ENCODE measurements at places on chromosomes 2 and 18.

DNA sequence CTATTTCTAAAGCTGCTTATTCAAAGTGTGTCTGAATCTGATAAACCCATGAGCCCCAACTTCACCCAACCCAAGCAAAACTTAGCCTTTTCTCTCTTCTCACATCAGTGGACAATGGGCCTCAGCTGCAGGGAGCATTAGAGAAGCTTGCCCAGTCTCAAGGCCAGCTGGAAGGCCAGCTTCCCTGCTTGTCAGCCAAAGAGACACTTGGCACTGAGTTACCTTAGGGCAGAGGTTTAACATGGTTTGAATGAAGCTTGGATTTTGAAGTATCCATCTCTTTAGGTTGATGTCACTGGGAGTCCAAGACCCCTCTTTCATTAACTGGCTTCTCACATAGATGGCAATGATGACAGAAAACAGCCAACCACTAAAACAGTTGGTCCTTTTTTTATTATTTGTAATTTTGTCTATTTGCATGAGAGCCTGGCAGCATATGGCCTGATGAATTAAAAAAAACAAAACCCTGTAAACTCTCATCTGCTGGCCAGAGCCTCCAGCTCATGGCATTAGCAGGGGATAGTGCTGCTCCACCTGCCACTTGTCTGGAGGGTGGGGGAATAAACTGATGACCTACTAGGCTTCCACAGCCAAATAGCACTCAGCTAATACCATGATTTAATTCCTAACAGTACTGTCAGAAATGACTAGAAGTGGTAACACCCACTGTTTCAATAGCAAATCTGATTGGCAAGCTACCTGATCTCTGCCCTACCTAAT lies 137.0 kb downstream of the UBE2E3 start:
- no peak for DNase-seq

- no peak for DNase-seq
These were observed 624.8 kb upstream of the RAB6C start for GRCh38 chr2:129354631-129355030.

DNA sequence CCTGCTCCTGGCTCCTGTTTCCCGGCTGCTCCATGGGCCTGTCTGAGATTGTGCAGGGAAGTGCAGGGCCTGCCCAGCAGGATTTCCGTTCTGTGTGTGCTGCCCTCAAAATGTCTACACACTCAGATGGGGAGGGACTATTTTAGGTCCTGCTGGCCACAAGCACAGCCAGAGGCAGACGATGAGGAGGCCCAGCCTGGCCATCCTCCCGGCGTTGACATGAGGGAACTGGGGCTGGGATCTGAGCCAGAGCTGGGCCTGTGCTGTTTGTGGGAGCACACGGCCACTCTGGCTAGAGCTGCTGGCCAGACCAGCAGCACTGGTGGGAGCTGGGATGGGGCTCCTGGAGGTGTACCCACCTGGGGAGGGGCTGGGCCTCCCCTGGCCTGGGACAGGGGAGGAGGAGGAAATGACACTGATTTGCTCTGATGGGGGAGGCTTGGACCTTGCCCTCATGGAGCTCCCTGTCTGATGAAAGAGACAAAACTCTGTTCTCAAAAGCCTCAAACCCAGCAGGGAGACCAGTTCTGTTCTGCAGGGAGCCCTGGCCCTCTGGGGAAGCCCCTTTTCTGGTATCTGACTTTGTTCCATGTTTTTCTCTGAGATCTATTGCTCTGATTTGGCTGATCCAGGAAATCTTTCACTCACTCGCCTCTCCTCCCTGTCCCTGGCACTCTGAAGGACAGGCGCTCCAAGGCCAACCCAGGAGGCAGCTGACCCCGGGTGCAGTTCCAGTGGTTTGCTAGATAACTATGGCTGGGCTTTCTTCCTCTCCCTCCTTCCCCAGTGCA lies 161.8 kb downstream of the DYSF start:
- DNase-seq, result peak; percentile 35

- no peak for DNase-seq
These were observed 14.4 kb upstream of the RPE start for GRCh38 chr2:209988010-209988409.

DNA sequence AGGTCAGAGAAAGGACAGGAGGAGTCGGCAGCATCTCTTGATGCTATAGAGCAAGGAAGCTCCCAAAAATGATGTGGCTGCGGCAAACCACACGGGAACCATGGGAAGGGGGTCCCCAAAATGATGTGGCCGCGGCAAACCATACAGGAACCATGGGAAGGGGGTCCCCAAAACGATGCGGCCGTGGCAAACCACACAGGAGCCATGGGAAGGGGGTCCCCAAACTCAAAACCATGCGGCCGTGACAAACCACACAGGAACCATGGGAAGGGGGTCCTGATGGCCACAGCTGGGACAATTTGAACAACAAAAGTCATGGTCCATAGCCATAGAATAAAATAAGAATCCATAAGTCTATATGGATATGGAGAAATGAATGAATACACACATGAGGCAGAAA lies 58.4 kb upstream of the GLI2 start:
- DNase-seq, result no peak

DNA sequence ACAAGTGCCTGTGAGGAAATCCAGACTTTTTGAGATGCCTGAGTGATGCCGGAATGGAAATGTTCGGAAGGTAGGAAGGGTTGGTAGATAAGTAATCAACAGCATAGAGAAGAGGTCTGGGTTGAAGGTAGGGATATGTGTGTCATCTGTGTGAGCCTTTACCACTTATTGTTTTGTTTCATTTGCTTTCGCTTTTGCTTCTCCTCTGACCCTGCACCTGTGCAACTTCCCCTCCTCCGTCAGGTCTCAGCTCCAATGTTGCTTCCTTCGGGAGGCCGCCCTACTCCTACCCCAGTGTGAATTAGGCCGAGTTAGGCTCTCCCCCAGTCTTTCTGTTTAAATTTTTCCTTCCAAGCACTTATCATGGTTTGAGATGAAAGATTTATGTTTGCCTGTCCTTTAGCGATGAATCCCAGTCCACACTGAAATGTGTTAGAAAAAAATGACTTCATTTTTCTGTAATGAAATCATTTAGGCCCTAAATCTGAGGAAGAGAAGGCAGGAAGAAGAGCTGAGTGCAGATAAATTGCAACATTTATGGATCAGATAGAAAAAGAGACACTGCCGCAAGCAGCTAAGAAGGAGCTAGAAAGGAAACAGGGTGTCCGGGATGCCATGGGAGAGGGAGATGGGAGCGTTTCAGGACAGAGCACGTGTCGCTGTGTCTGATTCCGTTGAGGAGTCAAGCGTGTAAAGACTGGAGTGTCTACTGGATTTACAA lies 139.6 kb upstream of the PELI1 start:
- DNase-seq, result no peak

DNA sequence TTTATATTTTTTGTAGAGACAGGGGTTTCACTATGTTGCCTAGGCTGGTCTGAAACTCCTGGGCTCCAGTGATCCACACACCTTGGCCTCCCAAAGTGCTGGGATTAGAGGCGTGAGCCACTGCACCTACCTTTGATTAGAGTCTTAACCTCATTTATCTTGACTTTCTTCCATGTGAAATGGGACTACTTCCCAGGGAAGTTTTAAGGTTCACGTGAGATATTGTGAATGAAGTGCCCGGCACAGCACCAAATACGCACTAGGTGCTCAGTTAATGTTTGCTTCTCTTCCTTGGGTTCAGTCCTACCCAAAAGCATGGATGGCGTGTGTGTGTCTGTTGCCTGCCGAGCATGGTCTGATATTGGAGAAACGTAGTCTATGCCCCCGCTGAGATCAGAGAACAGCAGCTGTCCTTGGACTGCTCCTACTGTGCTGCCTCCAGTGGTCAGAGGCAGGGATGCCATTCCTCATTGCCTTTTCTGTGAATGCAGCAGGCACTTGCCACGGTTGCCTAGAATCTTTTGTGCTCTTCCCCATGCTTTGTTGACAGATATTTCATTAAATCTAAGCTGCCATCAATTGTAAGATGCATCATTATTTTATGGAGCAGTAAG lies 12.3 kb upstream of the TFCP2L1 start:
- DNase-seq, result peak; percentile 60

- no peak for DNase-seq
These were observed 135.4 kb downstream of the PTH2R start for GRCh38 chr2:208541989-208542464.

GRCh38 chr2:214377286-214377624 lies 33.6 kb upstream of the VWC2L start:
- peak; percentile 72 for DNase-seq

GRCh38 chr2:241010531-241011295 lies 12.3 kb downstream of the SNED1 start:
- DNase-seq, result no peak

DNA sequence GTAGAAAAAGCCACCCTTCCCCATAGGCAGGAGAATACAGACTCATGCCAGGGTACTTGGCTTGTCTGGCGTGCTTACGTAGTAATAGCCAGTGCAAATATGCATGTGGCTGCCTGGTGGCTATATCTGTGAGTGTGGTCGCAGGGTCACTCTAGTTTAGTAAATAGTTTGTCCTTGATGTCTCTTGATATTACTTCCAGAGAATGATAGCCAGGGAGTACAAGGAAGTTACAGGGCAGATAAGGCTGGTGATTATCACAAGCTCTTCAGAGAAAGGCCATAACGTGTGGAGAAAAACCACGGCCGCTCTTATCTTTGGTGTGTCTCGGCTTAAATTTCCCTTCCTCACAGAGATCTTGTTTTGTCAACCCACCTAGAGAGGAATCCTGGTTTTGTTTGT lies 54.3 kb upstream of the SLC39A10 start:
- no peak for DNase-seq

- DNase-seq, result no peak
These were observed 133.4 kb downstream of the PLCL1 start for GRCh38 chr2:197937814-197938213.

- no peak for DNase-seq
These were observed 41.9 kb upstream of the AAK1 start for GRCh38 chr2:69685321-69686048.

DNA sequence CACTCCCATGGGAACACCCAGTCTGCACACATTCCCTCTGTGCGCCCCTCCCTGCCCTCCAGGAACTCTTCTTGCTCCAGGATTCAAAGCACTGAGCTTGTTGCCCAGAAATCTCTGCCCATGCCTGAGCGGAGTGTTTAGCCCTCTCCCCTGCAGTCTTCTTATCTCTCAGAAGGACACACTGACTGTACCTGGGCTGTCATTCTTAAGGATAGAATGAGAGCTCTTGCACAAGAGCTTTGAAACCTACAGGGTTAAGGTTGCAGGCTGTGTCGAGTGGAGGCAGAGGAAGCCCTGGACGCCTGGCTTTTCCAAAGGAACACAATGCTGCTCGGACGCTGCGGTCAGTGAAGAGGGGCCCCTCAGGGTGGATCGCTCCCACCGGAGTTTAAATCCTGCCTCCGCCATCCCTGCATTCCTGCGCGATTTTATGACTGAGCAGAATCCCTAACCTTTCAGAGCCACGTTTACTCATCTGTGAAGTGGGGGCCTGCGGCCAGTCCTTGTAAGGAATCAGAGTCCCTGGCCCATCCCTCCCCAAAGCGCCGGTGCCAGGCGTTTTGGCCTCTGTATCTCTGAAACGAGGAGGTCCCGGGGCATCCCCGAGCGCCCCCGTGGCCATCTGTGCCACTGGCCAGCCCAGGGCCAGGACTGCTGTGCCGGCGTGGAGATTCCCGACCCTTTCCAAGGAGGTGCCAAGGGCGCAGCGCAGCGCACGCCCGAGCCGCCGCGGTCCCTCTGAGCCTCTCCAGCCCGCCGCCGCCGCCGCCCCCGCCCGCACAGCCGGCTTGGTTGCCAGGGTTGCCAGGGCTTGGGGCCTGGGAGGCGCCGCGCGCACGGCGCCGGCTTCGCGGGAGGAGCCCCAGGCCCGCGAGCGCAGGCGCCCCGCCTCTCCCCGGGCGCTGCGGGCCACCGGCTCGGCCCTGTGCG lies 58.9 kb downstream of the FAM168B start:
- DNase-seq, result no peak

- no peak for DNase-seq
These were observed 1.6 kb downstream of the TNP1 start for GRCh38 chr2:216858312-216858711.

DNA sequence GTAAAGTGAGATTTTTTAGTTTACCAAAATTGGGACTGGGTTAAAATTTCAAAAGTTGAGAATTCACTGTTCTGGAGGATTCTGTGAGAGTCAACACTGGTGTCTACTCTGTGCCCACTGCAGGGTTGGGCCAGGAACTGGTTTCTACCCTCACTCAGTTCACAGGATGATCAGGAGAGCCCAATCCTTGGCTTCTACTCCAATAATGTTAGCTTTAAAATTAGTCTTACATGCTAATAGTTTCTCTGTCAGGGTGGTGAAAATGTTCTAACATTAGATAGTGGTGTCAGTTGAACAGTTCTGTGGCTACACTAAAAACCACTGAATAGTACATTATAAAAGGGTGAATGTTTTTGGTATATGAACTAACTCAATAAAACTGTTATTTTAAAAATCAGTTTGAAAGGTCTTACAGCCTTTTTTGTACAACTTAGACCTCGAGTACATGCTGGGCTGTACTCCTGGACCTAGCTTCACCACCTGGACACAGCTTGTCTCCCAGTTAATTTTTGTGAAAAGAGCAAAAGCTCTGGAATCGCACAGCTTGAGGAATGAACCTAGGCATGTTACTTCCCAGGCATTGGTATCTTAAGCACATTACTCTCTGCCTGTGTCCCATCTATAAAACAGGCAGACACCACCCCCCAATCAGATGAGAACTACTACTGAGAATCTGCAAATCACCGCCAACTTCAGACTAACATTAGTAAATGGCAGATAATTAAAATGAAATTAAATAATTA lies 44.4 kb downstream of the ACVR1 start:
- DNase-seq, result no peak

GRCh38 chr18:26406854-26407517 lies 141.4 kb downstream of the KCTD1 start:
- no peak for DNase-seq

- DNase-seq, result no peak
These were observed 53.9 kb downstream of the MBP start for GRCh38 chr18:77078690-77079070.

DNA sequence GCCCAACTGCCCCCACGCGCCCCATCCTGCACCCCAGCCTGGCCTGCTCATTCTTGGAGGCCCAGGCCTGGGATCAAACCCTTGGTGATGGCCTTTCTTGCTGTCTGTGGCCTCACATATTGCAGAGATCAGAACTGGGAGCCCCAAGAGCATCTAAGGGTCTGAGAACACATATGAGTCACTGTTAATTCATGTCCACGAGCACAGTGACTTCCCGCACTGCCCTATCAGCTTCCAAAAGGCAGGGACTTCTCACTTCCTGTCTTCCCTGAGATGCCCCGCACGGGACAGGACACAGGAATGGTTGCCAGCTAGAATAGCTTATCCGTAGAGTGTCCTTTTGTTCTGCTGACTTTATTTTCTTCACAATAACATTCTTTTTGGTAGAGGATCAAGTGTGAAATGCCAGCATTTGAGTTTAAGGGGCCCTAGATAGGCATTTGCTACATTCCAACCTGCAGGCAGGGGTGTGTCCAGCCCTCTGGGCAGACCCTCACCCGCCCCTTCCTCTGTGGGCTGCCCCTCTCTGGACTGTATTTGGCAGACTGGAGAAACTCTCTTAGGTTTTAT lies 21.1 kb upstream of the CELF4 start:
- DNase-seq, result no peak

- no peak for DNase-seq
These were observed 102.8 kb downstream of the HIBCH start for GRCh38 chr2:190216829-190217228.
